ENCODE measurements at places on chromosomes 7 and 10.

DNA sequence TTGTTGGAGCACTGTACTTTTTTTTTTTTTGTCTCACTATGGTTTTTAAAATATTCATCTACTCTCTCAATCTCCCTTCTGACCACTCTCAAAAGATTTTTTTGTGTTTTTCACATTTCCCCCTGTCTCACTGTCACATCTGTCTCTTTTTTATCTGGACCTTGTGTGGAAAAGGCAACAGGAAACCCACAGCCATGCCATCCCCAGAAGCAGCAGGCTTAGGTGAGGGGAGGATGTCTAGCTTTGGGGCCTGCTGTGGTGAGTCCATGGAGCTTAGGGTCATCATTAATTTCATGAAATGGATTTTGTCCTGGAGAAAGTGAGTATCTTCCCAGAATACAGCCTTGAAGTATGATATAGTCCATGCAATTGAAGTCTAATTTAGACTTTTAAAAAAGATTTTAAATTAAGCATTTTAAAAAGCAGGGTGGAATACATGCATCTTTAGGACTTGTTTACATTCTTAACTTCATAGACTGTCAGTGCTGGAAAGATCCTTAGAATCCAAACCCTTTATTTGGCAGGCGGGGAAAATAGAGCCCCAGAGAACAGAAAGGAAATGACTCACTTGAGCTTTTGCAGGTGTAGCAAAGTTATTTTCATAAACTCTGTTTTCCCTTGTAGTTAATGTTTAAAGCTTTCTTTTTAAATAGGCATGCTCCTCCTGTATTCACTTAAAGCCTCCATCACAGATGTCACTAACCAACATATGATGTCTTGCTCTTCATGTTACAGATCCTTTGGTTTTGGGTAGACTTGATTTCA lies 25.1 kb downstream of the MINDY4 start:
- DNase-seq = peak; percentile 59

GRCh38 chr7:114439581-114439980 lies 25.0 kb downstream of the FOXP2 start:
- DNase-seq = no peak

- DNase-seq = no peak
Observed at GRCh38 chr10:75403144-75403938, 1.8 kb upstream of the ZNF503 start.

- no peak for DNase-seq
Observed at GRCh38 chr7:148049068-148049467, 541.5 kb upstream of the C7orf33 start.

DNA sequence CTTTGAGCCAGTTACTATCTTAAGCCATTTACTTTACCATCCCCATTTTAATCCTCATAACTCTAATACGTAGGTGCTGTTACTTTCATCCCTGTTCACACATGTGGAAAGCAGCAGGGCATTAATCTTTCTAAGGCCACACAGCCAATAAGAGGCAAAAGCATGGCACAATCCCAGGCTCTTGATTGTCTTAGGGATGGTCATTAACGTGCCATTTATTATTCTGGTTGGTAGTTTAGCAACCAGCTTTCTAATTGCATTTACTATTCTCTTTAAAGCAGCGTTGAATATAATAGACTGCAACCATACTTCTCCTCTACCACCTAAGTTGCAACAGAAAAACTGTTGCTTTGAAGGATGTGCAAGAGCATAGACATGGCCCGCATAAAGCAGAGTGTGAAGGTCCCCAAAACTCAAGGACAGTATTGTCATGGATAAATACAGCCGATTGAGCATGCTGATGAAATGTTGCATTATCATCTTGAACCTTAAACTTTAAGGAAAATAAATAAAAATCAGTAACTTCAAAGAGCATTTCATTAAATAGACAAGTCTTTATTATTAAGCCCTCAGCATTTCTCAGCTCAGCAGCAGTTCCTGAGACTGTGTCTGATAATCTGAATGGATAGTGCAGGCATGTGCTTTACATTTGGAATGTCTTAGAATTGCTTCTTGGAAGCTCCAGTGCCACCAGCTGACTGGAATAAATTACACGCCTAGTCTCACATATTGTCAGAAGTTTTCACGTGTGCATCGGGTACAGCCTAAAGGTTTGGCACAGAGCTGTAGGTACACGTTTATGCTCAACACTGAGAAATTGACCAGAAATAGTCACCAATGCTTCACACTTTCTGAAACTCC lies 467.1 kb downstream of the SDK1 start:
- DNase-seq = no peak

DNA sequence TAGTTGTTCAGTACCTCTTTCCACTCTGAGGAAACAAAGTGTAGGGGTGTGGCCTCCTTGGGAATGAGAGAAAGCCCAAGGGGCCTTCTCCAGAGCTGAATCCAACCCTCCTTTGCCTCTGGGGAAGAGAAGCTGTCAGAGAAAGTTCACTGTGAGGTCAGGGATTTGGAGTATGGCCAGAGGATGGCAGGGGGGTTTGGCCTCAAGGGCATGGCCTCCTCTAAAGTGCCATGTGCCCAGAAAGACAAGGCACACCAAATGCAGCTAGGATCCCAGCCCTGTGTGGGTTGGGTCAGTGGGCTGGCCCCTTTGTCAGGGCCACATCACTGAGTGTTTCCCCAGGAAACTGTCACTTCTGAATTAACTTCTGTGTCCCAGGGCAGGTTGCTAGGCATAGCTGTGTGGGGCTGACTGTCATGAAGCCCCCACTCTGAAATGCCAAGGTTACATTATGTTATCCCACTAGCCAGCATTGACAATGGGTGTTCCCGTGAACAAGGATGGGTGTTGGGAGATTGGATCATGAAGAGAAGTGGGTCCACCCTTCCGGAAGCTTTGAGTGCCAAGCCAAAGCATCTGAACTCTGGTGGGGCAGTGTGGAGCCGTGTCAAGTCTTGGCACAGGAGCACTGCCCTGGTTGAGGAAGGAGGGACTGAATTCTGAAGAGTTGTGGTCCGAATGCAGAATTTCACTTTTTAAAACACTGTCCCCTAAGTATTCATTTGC lies 123.3 kb downstream of the ZMIZ1 start:
- DNase-seq = no peak

- no peak for DNase-seq
Observed at GRCh38 chr7:81236560-81236959, 317.7 kb upstream of the SEMA3C start.

- DNase-seq = no peak
Observed at GRCh38 chr10:121578298-121578697, 19.9 kb downstream of the FGFR2 start.

Data from AG04450 (cell line).